T47D (cell line): ENCODE measurements at places on chromosomes 7 and 10.

DNA sequence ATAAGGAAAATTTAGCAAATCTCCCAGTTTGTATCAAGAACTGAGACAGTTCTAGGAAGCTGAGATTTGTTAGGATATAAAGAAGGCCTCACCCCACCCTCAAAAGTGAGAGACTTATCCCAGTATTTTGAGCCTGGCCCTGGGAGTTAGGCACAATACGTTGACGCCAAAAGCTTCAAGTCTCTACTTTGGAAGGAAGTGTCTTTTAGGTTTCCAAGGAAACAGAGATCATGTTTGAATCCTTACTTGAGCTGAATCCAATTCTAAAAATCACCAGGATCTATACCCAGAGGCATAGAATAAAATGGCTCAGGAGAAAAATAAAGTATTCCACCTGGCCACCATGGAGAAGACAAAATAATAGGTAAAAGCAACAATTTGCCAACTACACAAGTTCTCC, 115.9 kb upstream of the NRG3 start:
- no peak for DNase-seq

DNA sequence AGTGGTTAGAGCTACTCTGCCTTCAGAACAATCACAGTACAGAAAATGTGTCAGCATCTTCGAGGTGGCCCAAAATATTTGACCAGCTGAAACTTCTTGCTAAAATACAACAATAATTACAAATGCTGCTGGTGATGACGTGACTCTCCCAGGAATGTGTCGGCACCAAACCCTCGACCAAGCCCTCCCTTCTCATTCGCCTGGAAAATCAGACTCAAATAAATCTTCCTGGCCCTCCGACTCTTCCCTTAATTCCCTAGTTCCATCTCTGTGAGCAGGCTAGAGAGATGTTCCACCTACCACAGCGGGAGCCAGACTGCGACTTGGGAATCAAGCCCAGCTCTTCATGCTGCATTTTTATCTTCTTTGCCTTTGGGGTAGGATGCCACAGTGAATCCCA, 4.1 kb downstream of the PRSS2 start:
- DNase-seq: no peak

DNA sequence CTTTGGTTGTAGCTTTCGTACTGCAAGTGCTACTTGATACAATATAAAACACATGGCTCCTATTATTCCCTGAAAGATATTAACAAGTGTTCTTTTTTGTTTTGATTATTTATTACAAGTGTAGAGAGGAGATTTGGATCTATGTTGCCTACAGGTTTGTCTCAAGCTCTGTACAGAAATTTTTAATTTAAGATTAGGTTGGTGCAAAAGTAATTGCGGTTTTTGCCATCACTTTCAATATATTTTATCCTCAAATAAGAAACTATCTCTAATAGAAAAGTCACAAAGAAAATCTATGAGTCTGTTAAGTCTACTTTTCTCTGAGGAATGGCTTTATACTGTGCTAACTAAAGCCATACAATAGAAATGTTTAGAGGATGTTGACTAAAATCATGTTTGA, 1086.1 kb downstream of the GRM8 start:
- DNase-seq: no peak

- no peak for DNase-seq
Measured at GRCh38 chr10:75553550-75553949, 122.1 kb downstream of the LRMDA start.

DNA sequence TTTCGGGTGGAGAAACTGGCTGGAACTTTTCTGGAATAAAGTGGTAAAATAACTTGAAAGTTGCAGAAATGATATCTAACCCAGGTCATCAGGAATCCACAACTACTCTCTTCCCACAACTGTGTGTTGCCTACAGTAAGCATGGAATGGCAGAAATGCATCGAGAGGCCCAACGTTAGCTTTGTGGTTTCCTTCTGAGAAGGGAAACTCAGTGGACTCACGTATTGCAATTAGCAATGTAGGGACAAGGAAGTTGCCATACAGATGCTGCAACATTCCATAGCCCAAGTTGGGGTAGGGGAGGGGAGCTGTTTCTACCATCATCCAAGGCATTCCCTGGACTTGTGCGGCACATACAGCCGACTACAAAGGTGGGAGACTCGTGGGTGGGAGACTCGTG, 1.9 kb downstream of the PON1 start:
- DNase-seq: no peak

DNA sequence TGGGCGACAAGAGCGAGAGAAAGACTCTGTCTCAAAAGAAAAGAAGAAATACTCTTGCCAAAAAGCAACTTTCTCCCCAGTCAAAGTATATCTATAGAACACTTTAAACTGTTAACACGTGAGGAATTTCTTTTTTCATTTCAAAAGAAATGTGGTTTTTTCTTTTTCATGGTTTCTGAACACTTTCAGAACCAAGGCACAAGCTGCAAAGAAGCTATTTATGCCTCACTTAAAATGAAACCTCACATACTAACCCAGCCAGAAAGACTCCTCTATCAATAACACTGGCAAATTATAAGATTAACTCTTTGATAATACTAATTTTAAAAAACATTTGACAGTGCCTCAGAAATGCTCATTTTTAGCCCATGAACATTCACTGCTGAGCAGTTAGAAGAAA, 20.9 kb downstream of the TBX20 start:
- no peak for DNase-seq

DNA sequence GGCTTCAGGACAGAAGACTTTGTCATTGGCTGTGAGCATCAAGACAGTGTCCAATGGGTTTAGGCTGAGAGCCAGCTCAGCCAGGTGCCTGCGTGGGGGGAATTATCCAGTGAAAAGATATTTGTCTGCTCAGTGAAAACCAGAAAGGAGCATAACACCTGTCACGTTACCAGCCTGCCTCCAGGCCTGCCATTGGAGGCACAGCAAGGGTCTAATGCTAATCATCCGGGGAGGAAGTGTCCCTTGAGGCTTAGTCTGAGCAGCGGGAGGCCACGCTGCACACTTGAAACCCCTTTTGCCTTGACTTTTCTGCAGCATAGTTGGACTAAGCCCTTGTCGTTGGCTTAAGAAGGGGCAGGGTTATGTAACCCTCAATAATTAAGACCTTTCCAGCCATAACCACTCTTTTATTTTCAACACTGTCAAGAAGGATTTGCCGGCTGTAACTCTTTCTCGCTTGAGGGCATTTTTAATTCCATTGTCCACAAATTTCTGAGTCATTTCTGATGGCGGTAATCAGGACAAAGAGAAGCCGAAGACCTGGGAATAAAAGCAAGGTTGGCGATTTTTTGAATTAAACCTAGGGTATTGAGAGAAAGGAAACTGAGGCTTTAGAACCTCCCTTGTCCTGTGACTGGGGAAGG, 639.6 kb upstream of the FOXK1 start:
- DNase-seq: no peak

GRCh38 chr10:11104772-11105675, 87.4 kb downstream of the CELF2 start:
- no peak for DNase-seq

DNA sequence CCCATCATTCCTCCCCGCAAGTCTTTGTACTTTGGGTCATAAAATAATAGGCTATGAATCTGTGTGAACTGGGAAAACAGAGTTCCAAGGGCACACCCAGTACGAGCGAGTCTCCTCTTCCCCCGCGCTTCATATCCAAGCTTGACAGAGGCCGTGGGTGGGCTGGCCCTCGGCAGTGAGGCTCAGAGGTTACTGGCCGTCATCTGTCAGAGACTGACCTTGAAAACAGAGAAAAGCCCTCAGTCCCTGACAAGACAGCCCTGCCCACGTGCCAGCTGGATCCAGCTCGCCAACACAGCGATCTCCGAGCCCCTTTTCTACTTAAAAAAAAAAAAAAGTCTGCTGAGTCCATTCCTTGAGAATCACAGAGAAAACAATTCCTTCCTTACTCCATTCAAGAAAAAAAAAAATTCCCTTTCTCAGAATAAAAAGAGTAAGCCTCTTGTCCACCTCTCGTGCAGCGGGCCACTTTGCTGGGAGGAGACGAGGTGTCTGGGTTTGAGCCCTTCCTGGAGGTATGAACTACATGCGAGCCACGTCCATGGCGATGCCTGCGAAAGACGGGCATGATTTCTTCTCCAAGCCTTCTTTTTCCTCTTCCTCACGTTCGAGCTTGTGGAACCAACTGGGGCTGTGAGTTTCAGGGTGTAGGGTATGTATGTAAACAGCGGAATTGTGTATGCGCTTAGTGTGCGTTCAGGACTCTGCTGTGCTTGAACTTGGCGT, 744 bp upstream of the BICC1 start:
- DNase-seq: no peak

DNA sequence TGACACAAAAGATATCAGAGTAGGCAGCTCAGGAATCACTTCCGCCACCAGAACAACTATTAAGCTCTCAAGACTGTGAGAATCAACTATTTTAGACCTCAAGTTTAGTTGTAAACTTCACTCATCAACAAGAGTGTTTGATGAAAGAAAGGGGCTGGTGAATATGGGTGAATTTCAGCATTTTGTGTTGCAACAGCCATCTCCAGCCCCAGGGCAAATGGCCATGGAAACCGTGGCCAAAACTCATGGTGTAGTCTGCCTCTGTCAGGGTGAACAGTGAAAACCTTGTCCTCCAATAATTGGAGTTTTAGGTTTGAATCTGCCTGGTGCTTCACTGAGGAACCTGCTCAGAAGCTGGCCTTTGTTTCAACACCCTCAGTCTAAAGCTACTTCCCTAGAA, 60.0 kb downstream of the POLR1F start:
- no peak for DNase-seq

- DNase-seq: no peak
Measured at GRCh38 chr7:109476409-109476808, 906.7 kb downstream of the DNAJB9 start.
